Naive thymus-derived CD8-positive, alpha-beta T cell (primary cell): ENCODE measurements at places on chromosomes 2 and 18. TPM values are rescaled to one million over a fixed set of nuclear protein-coding genes. Genes with fewer than 3 reads are reported as not detected.

C2orf66 gene
- total RNA-seq: not detected

- DNase-seq: no peak
Measured at GRCh38 chr2:146677280-146677679, 1167.5 kb upstream of the ACVR2A start.

GRCh38 chr2:128451084-128452023 lies 132.7 kb upstream of the HS6ST1 start:
- peak; percentile 54 for DNase-seq

EVX2 gene
- not detected for total RNA-seq

GRCh38 chr2:221981912-221982470 lies 316.8 kb downstream of the PAX3 start:
- no peak for DNase-seq

GRCh38 chr2:164110515-164110914 lies 374.7 kb upstream of the FIGN start:
- DNase-seq: no peak
